ENCODE measurements at places on chromosomes 11 and 22.

DNA sequence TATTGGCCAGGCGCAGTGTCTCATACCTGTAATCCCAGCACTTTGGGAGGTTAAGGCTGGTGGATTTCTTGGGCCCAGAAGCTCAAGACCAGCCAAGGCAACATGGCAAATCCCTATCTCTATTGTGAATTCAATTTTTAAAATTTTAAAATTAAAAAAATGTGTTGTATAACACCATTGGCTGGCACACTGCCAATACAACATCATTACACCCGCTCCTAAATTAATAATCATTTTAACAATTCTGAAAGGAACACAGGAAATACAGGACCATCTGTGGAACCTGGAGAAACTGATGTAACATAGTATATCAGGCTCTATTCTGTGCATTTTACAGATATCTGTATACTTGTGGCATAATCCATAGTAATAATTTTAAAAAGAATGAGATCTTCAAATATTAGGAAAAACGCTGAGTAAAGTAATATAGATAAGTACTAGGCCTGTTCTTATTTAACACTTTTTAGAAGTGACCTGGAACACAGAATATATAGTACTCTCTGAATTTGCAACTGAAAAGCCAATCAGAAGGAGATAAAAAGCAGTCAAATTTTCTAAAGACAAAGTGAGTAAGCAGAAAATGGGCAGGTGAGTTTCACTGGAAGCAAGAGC is 124.3 kb downstream of the APOL5 start:
- no peak for DNase-seq

GRCh38 chr11:9834291-9834690 is 170.4 kb downstream of the SWAP70 start:
- no peak for DNase-seq

DNA sequence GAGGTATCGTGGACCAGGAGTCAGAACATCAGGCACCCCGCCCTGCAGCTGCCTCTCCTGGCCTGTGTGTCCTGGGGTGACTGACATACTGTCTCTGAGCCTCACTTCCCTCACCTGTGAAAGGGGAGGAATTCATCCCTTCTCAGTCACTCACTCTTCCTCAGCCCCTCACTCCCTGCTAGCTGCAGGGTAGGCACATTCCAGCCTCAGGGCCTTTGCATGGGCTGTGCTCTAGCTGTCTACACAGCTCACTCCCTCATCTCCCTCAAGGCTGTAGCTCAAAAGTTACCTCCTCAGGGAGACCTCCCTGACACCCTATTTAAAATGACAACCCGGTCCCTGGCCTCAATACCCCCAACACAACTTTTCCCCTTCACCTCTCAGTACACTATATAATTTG is 2.5 kb downstream of the TP53I11 start:
- DNase-seq = no peak

DNA sequence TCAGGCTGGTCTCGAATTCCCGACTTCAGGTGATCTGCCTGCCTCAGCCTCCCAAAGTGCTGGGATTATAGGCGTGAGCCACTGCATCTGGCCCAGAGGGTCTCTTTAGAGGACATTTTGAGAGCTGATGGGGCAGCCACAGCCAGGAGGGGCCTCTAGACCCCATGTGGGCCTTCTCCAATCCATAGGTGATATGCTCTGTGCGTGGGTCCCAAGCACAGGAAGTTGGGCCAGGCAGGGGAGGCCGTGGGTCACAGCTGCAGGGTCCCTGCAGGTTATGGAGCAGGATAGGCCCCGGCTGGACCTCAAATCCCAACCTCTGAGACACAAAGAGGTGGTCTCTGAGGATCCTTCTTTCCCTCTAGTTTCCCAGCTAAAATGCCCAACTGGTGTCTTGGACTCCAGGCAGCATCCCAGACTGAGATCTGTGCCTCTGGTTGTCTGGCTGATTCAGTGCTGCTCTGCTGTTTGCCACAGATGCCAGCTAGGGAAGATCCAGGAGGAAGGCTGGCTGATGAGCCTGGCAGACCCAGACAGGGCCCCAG is 1.5 kb downstream of the LRRC75B start:
- no peak for DNase-seq

- no peak for DNase-seq
Measured at GRCh38 chr22:44359496-44360110, 46.9 kb upstream of the SHISAL1 start.

DNA sequence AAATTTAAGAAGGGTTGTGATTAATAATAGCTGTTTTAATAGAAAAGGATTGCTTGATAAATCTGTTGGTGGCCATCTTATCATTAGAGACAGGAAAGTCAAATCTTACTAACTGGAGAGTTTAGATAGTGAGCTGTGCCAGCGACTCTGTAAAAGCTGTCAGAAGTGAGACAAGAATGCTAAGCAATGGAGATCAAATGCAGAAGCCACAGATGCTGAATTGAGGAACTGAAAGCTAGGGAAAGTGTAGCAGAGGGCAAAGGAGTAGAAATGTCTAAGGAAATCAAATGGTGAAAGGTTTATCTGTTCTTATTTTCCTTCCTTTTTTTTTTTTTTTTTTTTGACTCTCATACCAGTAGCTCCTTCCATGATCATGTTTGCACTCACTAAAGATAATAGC is 13.7 kb downstream of the MS4A13 start:
- no peak for DNase-seq

- DNase-seq = no peak
Measured at GRCh38 chr11:133969112-133969511, 12.3 kb upstream of the IGSF9B start.

- peak; percentile 29 for DNase-seq
Measured at GRCh38 chr11:2990617-2991451, 1.3 kb downstream of the NAP1L4 start.

DNA sequence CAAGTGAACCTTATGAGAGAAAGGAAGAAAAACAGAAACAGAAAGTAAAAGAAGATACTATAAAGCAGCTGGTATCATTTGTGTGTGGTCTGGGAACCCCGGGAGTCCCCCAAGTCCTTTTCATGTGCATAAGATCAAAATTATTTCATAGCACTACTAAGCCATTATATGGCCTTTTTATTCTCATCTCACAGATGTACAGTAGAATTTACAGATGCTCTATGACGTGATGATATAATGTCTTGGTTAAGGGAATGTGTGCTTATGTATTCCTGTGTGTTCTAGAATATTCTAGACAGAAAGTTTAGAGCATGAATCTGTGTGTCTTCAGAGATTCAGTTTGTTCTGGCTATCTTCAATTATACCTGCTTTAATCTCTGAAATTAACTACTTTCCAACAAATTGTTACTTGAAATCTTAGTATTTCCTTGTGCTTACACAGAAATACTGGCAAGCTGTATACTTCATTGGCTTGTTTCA is 8.6 kb upstream of the TPP1 start:
- no peak for DNase-seq

DNA sequence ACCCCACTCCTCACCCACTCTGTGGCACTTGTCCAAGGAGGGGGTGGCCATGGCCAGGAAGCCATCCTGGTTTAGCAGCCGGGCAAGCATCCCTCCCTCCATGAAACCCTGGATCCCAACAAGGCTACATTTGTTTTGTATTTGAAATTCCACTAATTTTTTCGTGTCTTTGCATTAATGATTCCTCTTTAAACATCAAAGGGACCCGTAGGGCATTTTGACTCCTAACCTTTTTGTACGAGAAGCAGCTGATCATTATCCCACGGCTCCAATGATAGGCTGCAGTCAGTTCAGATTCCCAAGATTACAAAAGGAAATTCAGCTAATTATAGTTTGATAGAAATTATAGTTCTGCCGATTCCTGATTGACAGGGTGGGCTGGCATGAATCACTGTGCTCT is 10.7 kb downstream of the MYEOV start:
- DNase-seq = no peak

DNA sequence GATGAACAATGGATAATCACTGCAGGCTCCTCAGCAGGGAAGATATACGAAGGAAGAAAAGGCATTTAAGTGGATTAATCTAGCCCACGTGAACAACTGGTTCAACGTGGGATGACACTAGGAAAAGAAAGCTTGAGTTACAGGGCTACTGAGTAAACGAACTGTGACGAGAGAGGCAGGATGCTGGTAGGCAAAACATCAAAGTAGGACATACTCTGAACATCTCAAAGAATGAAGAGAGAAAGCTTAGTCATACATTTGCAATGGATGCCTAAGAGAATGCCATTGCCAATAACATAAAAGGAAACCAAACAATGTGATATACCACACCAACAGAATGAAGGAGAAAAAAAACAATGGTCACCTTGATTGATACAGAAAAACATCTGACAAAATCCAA is 12.9 kb downstream of the USP28 start:
- no peak for DNase-seq

- no peak for DNase-seq
Measured at GRCh38 chr22:46788441-46789172, 26.2 kb downstream of the TBC1D22A start.

DNA sequence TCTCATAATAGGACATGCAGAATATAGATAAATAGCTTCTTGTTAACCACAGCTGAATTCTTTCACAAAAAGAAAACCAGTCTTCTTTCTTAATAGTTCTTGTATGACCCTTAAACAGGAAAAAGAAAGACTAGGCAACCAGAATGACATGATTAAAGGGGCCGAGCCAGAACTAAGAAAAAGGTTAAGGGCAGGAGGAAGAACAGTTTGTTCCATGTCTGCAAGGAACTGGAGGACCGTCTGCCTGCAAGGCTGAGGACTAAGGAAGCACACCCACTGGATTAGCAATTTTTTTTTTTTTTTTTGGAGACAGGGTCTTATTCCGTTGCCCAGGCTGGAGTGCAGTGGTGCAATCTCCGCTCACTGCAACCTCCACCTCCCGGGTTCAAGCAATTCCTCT is 26.0 kb upstream of the TMPRSS5 start:
- DNase-seq = no peak

GRCh38 chr11:335779-336658 is 15.4 kb upstream of the IFITM3 start:
- no peak for DNase-seq

- DNase-seq = no peak
Measured at GRCh38 chr11:8354622-8355415, 91.1 kb upstream of the LMO1 start.

DNA sequence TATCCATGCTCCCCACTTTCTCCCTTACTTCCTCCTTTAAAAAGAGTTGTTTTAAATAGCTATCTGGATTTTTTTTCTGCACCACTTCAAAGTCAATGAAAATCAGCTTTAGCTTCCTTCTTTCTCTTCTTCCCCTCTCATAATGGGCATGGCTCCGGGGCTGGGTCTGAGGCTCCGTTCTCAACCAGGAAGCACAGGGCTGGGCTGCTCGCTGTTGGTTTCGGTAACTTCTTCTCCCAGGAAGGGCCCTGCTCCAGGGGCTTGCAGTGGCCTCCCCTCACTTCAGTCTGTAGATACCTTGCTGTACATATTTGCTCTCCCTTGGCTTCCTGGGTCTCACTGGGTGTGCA is 23.8 kb downstream of the MICAL2 start:
- no peak for DNase-seq

DNA sequence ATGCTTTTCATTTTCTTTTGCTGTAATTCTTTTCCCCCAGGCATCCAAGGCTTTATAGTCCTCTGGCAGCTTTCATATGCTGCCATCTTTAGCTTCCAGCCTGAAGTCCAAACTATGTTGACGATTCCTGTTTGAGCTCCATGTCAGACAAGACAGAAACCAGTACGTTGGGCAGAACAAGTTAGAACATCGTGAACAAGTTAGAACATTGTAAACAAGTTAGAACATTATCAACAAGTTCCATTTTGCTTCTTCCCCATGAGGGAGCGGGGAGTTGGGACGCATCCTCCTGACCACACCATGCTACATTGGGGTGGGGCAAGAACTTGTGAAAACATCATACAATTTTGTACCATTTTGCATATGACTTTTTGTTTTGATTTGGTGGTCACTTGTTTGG is 23.9 kb downstream of the GLB1L2 start:
- no peak for DNase-seq

DNA sequence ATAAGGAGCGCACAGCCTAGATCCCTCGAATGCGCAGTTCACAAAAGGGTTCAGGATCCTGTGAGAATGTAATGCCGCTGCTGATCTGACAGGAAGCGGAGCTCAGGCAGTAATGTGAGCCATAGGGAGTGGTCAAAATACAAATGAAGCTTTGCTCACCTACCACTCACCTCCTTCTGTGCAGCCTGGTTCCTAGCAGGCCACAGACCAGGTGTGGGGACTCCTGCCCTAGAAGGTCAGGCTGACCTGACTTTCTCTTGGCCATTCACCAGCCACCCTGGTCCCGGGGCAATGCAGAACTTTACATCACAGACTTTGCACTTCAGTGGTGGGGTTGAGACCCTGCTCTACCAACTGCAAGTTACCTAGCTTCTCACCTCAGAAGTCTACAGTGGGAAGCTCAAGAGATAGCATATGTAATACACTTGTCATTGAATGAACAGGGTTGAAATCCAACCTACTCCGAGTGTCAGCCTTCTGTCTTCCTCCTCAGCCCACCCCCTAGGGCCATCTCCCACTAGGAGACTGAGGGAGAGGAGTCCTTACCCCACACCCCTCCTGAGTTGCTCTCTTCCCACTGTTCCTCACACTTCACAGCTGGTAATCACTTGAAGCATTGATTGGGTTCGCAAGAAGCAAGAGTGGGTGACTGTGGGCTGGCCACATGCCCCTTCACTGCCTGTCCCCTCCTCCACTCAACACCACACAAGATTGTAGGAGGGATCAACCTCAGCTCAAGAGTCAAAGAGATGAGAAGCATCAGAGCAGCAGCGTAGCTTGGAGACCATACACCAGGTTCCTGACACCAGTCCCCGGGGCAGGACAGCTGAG is 2.0 kb upstream of the KCNJ1 start:
- DNase-seq = no peak

GRCh38 chr11:25860677-25861450 is 471.1 kb upstream of the ANO3 start:
- DNase-seq = peak; percentile 30

DNA sequence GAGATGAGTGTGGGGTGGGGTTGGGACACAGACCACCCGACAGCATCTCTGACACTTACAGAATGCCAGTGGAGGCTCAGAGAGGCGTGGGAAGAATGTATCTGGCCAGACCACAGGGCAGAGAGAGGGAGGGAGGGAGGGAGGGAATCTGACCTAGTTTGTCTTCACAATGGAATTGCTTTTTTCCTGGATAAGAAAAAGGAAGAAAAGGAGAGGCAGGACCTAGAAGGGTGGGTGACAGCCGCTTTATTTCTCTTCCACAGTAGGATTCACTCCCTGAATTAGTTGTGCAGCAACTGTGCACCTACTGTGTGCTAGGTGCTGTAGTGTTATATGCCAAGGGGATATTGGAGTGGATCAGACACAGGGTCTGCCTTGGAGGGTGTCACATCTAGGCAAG is 3.7 kb downstream of the KCNK4 start:
- DNase-seq = no peak
